Stimulated activated CD4-positive, alpha-beta T cell treated with anti-CD3 and anti-CD28 coated beads, TNF-alpha, amount 100 ng/mL, for 4 hours (primary cell): ENCODE measurements at places on chromosomes 4 and X.

- DNase-seq: no peak
These were observed at the start of gene KLHL4 for GRCh38 chrX:87517571-87518141. KLHL4 (plus strand) TSS chrX:87517802; CDS start chrX:87517894, 92 bp downstream.

- no peak for DNase-seq
These were observed 95.0 kb downstream of the RASGEF1B start for GRCh38 chr4:81376720-81377119.

DNA sequence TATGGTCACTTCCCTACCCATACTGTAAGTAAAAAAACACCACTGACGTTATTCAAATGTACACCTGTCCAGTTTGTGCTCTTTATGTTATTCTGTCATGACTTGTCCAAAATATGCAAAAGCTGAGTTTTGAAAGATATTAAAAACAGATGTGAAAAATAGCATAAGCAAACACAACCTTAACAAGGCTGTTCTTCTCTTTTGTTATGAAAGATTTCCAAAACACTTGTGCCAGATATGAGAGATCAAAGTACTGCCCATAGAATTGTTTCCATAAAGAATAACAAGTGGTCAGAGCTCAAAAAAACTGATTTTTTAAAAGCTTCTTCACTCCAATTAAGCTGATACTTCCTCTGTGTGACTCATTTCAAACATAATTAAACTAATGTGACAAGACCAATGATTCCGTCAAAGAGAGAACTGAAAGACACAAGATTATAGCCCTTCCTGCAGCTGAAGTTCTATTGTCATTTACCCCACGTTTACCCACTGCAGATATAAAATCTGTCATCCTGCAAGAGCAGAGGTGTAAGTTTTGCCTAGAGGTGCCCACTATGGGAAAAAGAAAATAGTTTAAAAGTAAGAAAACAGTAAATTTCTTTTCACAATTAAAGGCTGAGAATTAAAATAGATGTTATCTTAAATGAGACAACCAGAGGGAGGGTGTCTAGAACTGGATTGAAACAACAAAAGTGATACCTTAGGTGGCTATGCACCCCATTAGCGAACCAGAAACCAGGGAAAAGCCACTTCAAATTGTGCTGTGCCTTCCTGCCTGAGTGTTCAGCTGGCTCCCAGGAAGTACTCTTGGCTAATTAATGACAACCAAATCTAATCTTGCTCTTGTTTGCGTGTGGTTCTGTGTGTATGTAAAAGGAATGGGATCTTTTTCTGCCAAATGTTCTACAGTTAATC, 30.1 kb downstream of the RASSF6 start:
- DNase-seq: no peak

- DNase-seq: no peak
These were observed 95.7 kb upstream of the OTUD4 start for GRCh38 chr4:145276050-145276449.

DNA sequence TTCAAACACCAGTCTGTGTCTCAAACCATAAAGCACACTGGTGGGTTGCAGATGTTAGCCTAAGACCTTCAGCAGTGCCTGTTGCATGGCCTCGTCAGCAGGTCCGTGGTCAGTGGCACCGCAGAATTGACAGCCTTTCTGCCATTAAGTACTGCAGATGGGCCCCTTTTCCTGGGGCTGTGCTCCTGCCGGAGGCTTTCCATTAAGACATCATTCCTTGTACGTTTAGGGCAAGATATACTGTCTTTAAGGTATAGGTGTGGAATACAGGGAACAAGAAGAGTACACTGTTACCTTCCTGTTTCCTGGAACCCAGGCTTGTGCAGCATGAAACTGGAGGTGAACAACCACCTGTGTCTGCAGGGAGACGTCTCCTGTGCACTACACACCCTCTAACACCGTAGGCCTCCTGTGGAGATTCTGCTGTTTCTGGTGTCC, 67.9 kb upstream of the WDR1 start:
- no peak for DNase-seq
